ENCODE measurements at places on chromosomes 3 and 15.

DNA sequence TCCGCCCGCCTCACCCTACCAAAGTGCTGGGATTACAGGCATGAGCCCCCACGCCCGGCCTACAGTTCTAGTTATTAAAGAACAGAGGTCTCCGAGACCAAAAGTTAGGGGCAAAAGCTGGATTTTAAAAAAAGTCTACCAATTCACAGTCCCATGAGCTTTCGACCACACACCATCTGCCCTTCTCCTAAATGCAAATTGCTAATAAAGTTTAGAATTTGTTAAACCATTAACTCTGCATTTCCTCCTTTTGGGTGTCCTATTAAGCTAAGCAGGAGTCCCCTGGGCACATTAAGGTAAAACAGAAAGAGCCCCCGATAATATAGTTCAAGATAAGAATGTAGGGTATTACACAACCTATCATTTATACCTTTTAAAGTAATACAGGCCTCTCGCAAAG, 322.7 kb downstream of the FOXP1 start:
- DNase-seq = no peak

DNA sequence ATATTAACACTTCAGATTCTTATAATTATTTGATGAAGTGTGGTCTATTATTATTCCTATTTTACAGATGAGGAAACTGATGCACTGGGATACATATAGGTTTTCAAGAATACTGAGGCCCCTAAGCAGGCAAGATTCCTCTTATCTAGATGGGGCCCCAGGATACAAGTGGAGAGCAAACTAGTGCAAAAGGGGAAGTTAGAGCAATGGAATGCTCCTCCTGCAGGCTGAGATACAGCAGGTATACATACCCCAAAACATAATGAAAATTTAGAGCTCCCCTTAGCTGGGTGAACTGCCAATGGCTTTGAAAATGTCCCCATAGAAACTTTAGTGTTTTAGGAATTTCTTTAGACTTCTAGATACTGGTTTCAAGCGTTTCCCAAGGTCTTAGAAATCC, 247.1 kb downstream of the CHST2 start:
- DNase-seq = no peak

GRCh38 chr3:46276497-46277099, 34.3 kb downstream of the CCR3 start:
- DNase-seq = peak; percentile 76

GRCh38 chr3:117657278-117657677, 947.7 kb downstream of the TUSC7 start:
- DNase-seq = no peak

GRCh38 chr3:189786479-189787064, 155.4 kb downstream of the TP63 start:
- DNase-seq = no peak

GRCh38 chr3:72361990-72362389, 486.3 kb downstream of the SHQ1 start:
- DNase-seq = no peak

GRCh38 chr15:68418611-68419161, 13.3 kb downstream of the ITGA11 start:
- DNase-seq = no peak

GRCh38 chr15:69088300-69088965, 72.0 kb upstream of the GLCE start:
- DNase-seq = no peak

DNA sequence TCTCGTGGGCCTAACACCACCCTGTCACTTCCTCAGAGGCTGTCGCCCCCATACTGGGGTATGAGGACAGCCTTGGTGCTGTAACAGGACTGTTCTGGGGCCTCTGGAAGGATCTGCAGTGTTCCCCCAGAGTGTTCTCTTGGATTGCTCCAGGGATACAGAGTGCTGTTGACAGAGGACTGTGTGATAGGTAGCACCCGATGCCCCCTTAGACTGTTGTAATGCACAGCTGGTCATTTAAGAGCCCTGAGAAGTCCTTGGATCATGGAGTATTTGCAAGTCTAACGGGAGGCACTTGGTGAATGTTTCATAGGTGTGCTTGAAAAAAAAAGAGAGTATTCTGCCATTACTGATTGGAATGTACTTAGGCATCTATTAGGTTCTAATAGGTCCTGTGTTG, 35.4 kb upstream of the UBE3A start:
- DNase-seq = no peak

GRCh38 chr15:30791239-30792175, 112.2 kb upstream of the FAN1 start:
- DNase-seq = no peak

GRCh38 chr3:154236331-154236730, 88.0 kb downstream of the DHX36 start:
- no peak for DNase-seq

GRCh38 chr3:169847896-169848295, 21.8 kb downstream of the LRRC31 start:
- no peak for DNase-seq

- peak; percentile 5 for DNase-seq
Measured at GRCh38 chr3:106566277-106566676, 697.5 kb upstream of the CBLB start.

- DNase-seq = no peak
Measured at GRCh38 chr15:41556677-41557076, 2.3 kb upstream of the TYRO3 start.

GRCh38 chr3:40631341-40631995, 106.7 kb downstream of the ZNF621 start:
- DNase-seq = no peak

DNA sequence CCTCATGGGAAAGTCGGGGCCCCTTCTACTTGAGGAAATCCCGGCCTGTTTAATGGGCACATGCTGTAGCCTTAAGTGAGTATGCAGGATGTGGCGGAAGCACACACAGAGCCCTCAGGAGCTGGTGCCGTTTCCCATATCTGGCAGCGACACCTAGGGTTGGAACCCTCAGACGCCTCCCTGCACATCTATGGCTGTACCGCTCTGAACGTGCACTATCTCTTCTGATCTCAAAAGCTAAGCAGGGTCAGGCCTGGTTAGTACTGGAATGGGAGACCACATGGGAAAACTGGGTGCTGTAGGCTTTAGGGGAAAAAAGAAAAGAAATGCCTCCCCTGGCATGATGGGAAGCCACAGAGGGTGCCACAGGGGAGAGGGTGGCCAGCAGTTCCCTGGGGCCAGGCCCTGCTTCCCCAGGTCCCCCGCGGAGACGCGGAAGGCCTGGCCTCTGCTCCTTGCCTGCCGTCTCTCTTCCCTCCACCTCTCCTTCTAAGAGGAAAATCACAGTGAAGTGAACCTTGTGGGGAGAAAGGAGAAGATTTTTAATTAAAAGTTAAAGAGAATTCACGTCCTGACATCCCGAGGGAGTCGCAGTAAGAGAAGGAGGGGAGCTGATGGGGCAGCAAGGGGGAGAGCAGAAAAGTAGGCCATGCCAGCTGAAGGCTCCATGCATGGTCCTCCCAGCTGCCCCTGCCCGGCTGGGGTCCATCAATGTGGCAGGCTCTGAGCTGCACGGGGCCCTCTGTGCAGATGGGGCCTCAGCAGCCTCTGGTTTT, 60.5 kb upstream of the TMEM115 start:
- no peak for DNase-seq

- DNase-seq = no peak
Measured at GRCh38 chr15:68259883-68260282, 17.7 kb upstream of the FEM1B start.

DNA sequence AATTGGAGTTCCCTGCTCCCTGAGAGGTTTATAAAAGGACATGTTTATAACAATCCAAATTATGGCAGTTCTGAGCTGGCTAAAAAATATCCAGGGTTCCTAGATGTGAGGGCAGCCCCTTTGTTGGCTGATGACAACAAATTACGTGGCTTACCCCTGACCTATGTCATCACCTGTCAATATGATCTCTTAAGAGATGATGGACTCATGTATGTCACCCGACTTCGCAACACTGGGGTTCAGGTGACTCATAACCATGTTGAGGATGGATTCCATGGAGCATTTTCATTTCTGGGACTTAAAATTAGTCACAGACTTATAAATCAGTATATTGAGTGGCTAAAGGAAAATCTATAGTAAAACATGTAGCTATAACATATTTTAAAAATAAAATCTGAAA, 13.9 kb downstream of the AADAC start:
- DNase-seq = no peak

- DNase-seq = no peak
Measured at GRCh38 chr15:90774731-90775514, 57.8 kb downstream of the BLM start.

- no peak for DNase-seq
Measured at GRCh38 chr3:165459111-165459510, 262.9 kb upstream of the SLITRK3 start.

- DNase-seq = no peak
Measured at GRCh38 chr3:99119385-99119784, 217.9 kb upstream of the DCBLD2 start.

DNA sequence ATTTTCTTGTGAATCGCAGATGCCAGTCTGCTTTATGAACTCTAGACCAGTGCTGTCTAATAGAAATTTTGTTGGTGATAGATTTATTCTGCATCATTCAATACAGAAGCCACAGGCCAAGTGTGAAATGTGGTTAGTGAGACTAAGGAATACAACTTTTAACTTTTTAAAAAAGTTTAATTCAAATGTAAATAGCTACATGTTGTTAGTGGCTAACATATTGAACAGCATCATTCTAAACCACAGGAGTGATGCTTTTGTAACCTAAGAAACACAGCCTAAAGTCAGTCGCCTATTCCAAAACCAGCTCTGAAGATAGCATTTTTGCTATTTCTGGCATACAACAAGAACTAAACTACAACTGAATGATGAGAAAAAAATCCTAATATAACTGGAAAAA, 164.8 kb upstream of the CBLB start:
- no peak for DNase-seq

DNA sequence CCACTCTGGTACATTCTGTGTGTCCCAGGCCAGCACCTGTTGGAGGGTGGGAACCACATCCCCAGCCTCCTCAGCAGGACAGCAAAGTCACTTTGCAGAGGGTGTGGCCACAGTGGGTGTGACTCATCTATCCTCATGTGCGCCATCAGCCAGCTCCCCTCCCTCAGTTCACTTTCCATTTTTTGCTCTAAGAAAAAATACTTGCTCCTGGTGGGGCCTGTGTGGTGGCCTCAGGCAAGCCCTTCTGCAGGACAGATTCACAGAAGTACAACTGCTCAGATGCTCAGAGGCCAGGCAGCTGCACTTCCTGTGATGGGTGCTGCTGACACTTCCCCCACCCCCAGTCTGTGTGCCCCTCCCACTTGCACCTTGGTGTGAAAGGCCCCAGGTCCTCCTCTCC, 78.3 kb upstream of the ALDH1L1 start:
- DNase-seq = no peak

DNA sequence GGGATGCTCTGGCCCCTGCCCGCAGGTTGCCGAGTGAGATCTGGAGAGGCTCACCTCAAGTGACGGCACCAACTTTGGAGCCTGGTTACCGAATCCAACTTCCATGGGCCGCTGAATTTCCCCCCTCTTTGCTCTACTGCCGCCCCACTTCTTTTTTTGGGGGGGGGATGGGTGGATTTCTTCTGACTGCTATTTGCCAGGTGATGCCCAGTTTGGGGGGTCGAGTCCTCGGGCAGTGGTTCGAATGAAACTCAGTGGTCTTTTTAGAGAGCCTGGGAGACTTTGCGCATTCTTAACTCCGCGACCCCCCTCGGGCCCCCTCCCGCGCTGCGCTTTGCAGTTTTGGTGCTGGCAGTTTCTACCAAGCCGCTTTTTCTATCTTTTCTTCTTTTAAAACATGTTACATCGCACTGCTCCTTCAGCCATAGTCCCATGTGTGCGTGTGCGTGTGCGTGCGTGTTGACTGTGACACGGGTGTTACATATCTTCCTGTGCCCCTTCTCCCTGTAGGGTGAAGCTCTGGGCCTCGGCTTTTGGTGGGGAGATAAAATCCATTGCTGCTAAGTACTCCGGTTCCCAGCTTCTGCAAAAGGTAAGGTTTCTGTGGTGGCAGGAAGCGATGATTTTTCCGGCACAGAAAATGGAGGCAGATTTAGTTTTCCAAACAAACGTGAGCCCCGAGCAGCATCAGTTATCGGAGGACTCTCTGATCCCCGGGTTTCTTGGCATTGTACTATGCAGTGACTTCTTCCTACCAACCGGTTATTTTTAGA, 837 bp downstream of the CACNA2D3 start:
- no peak for DNase-seq

GRCh38 chr3:185549122-185549521, 3.3 kb downstream of the LIPH start:
- no peak for DNase-seq

- DNase-seq = no peak
Measured at GRCh38 chr15:23548071-23548470, 17.4 kb upstream of the MKRN3 start.

DNA sequence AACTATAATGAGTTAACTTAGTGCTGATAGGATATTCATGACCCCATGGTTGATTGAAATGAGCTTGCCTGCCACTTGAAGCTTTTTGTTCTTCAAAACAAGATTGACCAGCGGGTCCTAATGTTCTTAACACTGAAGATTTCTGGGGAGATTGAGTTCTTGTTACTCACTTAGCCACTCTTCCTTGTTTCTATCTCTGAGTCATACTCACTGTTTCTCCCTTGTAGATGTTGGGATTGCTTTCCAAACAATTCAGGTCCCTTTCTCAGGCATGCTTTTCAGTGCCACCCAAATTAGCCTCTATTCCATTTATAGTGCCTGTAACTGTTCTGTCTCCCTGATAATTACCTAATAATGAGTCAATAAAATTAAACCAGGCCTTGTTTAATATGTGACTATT, 517.0 kb downstream of the SQOR start:
- no peak for DNase-seq

DNA sequence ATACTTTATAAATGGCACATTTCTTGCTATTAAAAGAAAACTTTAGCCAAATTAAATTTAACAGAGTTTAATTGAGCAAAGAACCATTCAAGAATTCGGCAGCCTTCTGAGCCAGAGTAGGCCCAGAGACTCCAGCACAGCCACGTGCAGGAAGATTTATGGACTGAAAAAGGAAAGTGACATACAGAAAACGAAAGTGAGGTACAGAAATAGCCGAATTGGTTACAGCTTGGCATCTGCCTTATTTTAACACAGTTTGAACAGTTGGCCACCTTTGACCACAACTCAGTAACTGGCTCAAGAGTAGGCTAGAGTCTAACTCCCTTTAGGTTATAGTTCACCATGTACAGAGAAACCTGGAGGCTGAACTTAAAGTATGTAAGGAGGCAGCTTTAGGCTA, 17.6 kb downstream of the CFAP44 start:
- DNase-seq = no peak

Data from activated CD4-positive, alpha-beta T cell treated with anti-CD3 and anti-CD28 coated beads, Interleukin-2, Interleukin-4, amounts not matched to agents 100 ng/mL and 50 ng/mL, durations not matched to agents 16 hours and 8 hours (primary cell).